ENCODE measurements at places on chromosomes 1 and 21.

DNA sequence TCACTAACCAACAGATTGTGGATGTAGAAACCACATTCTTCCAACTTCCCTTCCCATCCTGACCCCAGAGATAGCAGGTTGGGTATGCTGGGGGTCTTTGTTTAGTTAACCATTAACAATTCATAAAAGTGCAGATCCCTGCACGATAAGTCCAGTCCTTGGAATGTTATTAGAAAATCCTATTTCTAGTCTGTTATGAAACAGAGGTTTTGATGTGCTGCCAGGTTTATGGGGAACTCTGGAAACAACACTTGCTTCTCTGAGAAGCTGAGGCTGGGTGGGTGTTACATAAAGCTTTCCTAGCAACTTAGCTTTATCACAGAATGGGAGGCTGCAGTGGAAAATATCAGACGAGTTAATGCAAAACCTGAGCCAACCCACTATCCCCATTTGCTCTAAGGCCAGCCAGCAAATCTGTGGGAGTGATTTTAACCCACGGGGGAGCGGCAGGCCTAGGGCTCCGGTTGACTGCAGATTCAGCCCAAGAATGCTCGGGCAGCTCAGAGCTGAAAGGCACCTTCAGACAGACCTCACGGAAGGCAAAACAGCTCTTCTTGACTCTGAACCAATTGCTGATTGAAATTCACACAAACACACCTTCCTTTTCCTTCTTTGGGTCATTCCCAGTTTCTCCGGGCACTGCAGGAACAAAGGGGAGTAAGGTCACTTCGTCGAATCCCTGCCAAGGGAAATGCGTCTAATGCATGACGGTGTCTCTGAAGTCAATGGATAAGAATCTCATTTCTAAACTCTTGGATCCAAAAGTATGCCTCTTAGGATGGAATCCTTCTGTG lies 111.7 kb upstream of the IRF2BP2 start:
- H3K27me3 ChIP-seq: peaks cover 6% of the 10 kb centered on the region
- H3K36me3 ChIP-seq: no peaks in the 10 kb centered on the region
- peak overlapping the region; percentile 34 for H3K4me3 ChIP-seq
- no peak for DNase-seq
- H3K4me1 ChIP-seq: peaks cover 100% of the 10 kb centered on the region

DNA sequence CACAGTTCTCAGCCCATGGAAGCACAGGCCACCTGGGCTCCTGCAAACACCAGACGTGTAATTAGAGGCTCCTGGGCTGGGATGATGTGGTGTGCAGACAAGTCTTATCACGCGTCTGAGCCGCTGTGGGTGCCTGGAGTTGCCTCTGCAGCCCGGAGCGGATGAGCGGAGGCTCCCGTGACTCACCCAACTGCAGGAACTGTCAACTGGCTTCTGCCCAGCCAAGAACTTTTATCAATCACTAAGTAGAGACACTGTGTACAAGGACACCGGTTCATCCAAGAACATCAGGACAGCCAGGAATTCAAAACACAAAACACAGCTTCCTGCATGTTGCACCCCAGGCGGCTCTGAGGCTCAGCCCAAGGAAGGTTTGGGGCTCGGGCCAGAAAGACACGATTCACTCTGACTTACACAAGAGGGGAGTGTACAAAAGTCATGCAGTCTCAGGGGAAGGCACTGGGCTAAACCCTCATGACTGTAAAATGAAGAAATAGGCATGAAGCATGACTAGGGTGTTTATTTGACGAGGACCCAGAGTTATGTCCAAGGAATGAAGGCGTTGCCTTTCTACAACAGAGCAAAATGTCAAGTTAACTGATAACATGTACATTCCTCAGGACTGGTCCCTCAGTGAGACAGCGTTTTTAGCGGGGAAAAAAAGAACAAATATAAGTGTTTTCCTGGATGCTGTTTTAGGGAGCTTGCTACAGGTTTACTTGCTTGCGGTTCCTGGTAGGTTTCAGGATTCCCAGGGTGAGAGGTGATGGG lies 21.1 kb downstream of the ERRFI1 start:
- peaks cover 41% of the 10 kb centered on the region for H3K4me1 ChIP-seq
- DNase-seq: no peak
- H3K4me3 ChIP-seq: no peak overlapping the region
- H3K27me3 ChIP-seq: no peaks in the 10 kb centered on the region
- peaks cover 5% of the 10 kb centered on the region for H3K36me3 ChIP-seq
- peak overlapping the region; percentile 77 for H3K27ac ChIP-seq

DNA sequence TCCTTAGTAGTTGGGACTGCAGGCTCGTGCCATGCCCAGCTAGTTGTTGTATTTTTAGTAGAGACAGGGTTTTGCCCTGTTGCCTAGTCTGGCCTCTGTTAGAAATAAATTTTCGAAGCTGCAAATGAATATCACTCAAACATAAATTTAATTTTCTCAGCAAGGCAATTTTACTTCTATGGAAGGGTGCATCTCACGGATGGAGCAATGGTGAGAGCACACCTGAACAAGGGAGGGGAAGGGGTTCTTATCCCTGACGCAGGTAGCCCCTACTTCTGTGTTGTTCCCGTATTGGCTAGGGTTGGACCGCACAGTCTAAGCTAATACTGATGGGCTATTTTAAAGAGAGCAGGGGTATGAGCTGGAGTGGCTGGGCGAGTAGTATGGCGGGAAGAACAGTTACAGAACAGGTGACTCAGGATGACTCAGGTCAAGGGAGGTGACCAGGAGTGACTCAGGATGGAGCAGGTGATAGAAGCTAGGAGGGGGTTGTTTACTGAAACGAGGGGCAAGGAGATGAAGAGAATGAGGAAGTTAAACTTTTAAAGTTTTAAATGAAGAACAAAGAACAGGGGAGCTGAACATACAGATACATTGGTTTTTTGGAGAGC lies 7.5 kb downstream of the MDM4 start:
- H3K36me3 ChIP-seq: peaks cover 80% of the 10 kb centered on the region
- DNase-seq: no peak
- peak overlapping the region; percentile 37 for H3K4me3 ChIP-seq
- H3K27ac ChIP-seq: peak overlapping the region; percentile 96

GRCh38 chr21:33244082-33244778 lies 14.5 kb downstream of the IFNAR2 start:
- H3K27me3 ChIP-seq: peaks cover 3% of the 10 kb centered on the region
- peaks cover 73% of the 10 kb centered on the region for H3K36me3 ChIP-seq
- H3K4me3 ChIP-seq: no peak overlapping the region
- peak overlapping the region; percentile 69 for H3K27ac ChIP-seq

DNA sequence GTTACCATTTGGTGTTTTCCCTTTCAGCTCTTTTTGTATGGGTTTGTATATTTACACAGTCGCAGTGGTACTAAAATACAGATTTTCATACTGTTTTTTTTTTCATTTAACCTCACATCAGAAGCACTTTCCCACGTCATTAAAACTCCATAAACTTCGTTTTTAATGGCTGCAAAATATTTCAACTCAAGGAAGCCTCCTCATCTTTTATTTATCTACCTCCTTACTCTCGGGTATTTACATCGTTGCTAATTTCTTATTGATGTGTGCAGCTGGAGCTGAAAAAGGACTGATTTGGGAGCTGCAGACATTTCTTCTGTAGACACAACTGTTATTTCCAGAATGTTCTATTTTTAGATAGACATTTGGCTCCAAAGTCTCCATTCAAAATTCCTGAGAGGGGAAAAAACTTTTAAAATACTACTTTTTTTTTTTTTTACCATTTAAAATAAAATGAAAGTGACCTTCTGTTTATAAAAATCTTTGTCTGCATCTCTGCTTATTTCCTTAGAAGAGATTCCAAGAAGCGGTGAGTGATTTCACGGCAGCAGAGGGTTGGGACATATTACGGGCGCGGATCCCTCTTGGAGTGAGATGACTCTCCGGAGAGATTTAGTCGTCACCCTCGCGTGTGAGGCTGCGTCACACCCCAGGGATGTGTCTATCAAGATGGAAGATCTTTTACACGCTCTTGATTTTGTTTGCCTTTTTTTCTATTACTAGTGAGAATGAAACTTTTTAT lies 10.1 kb downstream of the RUNX3 start:
- peaks cover 45% of the 10 kb centered on the region for H3K27me3 ChIP-seq
- DNase-seq: no peak
- no peak overlapping the region for H3K4me3 ChIP-seq
- H3K4me1 ChIP-seq: peaks cover 47% of the 10 kb centered on the region
- no peaks in the 10 kb centered on the region for H3K36me3 ChIP-seq
- no peak overlapping the region for H3K27ac ChIP-seq

DNA sequence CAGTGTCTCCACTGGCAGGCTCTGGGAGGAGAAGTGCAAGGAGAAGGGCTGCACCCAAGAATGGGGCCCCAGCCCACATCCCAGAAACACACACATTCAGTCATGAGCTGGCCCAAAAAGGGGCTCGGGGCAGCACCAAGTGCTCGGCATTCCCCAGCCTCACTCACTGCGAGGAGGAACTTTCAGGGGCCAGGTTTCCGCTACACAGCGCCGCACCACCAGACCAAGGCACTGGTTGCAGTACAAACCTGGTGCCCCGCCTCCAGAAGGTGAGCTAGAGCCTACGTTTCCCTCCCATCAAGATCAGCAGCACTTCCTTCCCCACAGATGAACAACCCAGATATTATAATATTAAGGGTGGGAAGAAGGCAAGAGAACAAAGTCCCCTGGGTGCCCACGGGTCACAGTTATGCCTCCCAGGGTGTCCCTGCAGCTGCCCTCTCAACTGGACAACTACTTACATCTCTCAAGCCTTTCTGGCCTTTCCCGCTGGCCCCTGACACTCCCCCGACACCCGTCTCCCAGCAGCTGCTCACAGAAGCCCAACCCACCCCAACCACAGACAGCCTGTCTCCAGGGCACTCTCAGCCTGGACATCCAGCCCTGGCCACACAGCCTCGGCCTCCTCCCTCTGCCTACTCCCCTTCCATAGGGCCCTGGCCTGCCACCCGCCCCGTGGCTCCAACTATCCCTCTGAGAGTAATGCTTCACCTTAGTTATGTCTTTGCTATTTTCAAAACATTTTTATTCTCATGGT lies 3.8 kb downstream of the PBXIP1 start:
- H3K27ac ChIP-seq: peak overlapping the region; percentile 66
- peak overlapping the region; percentile 50 for H3K4me3 ChIP-seq
- H3K36me3 ChIP-seq: peaks cover 10% of the 10 kb centered on the region
- DNase-seq: peak; percentile 32
- peaks cover 54% of the 10 kb centered on the region for H3K4me1 ChIP-seq
